ENCODE measurements at places on chromosomes 2 and 18.
A peak's percentile ranks its signal among the peaks of the same experiment; 100 is the strongest.

GRCh38 chr18:47260120-47260923 is 8.9 kb upstream of the SKOR2 start:
- DNase-seq: peak; percentile 38

DNA sequence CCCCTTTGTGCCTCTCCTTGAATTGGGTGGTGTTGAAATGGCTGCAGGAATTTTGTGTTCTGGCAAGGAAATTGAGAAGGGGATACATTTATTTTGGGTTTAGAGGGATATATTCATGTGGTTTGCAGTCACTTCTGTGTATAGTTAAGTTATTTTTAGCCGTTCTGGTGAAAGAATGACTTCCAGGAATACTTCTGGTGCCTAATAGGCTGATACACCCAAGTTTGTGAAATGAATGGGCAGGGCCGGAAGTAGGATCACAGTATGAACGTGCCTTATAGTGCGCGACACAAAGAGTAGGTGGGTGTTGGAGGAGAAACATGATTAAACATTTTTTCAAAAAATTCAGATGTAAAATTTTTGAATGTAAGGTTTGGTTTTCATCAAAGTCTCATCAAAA is 168.6 kb upstream of the ATP5MC3 start:
- DNase-seq: no peak

- no peak for DNase-seq
Observed at GRCh38 chr2:215994911-215995310, 18.4 kb downstream of the MREG start.

DNA sequence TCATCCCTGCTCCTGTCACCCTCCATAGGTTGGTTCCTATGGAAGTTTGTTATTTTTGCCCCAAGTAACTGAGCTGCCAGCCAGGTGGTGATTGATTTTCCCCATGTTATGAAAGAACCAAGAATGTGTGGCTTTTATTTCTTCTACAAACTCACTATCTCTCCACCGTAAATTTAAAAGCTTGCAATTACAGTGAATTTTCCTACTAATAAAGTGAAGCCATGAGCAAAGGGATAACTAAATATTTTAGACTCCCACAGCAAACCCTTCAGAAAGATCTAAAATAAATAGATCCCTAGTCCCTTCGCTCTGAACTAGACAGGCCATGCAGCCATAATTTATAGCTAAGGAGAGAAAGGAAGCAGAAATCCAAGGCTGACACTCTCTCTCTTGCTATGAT is 6.2 kb upstream of the KIAA2012 start:
- DNase-seq: no peak

GRCh38 chr18:25042641-25043051 is 309.3 kb downstream of the ZNF521 start:
- peak; percentile 10 for DNase-seq

DNA sequence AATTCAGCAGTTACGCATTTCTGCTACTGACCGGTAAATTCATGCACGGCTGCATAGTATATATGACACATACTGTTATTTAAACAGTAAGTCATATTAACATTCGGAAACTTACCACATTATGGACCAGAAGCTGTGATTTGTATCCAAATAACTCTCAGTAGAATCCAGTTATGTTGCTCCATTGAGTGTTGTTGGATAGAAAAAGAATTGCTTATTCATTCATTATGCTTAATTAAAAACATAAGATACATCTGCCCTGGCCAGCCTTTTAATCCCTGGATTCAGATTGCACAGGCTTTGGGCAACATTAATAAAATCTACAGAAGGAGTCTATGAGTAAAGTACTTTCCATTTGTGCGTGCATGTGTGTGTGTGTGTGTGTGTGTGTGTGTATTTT is 111.3 kb downstream of the CPS1 start:
- DNase-seq: no peak

DNA sequence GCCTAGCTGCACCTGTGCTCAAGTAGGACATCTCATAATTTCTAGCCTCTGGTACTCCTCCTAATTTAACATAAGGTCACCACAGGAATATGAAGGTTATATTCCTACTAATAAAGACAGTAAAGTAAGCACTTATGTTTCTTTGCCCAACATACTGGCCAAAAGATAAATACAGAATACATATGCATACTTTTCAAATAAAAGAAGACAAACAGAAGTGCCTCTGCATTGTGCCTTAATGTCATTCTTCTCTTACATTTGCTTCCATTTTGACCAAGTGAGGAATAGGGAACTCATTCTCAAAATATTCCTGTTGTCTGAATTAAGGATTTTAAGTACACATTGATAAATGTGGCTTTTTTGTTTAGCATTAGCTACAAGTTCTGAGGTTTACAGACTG is 5.6 kb downstream of the BCL11A start:
- DNase-seq: no peak

Measured in fibroblast of villous mesenchyme (primary cell).